Kidney (tissue), 22 donors: ENCODE measurements at places on chromosomes 3 and 15. TPM values are rescaled to one million over a fixed set of nuclear protein-coding genes. Genes with fewer than 3 reads are reported as not detected.

Gene RHCG
- total RNA-seq, result 1.5 TPM

- DNase-seq, result no peak
Measured at GRCh38 chr15:89910891-89911626, 1.7 kb downstream of the ARPIN start.

DNA sequence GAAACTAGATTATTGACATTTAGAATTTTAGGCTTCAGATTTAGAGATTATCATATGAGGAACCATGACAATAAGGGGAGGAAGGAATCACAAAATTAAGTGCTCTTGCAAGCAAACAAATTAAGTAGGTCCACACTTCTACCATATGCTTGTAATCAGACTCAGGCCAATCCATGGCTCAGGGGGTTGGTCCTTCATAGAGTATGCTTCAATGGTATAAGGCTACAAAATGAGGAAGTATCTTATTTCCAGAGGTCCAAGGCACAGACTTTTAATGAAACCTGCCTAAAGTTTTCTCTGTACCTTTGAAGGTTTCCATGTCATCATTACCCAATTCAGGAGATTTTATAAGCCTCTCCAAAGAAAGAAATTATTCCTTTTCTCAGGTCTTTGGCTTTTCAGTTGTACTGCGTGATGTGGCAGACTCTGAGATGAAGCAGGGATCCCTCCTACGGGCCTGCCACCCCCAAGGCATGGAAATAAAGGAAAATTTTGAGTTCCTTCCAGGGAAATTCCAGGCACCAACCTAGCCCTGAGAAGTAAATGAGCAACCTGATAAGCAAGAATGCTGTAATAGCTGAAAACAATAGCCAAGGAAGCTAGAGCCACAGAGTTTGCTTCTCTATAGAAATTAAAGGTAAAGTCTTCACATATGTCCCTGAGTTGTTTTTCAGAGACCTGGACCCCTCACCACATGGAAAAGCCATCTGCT lies 36.3 kb downstream of the SERPINI2 start:
- no peak for DNase-seq

DNA sequence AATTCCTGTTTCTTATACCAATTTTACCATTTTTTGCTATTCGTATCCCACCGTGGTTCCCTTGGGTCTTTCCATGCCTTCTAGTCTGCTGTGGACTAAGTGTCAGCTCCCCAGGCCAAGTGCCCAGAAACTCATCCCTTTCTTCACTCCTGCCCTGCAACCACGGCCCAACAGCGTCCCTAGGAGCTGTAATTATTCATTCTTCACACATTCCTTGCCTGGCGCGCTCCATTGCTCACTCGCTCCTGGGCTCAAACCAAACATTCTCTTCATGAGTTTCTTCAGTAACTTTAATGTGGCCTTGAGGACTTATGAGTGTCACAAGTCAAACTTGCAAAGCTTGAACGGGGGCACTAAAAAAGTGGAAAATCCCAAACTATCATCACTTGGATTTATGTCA lies 15.7 kb downstream of the GABRB3 start:
- no peak for DNase-seq

DNA sequence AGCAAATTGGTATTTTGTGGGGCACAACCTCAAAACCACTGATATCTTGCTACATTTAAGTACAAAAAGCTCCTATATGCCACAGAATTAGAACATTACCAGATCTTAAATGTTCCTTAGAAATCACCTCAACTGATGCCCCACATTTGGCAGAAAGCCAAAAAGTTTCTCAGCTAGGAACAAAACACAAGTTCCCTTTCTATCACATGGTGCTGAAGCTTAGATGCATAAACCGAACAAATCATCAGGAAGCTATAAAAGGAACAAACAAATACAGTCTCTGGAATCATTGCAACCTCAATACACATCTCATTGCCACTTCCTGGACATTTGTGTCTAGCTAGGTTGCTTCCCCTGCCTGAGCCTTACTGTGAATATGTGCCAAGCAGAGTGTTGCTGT lies 492.6 kb downstream of the LPP start:
- no peak for DNase-seq
